NCI-H1092 (cell line): ENCODE measurements at places on chromosomes 16 and 17.

DNA sequence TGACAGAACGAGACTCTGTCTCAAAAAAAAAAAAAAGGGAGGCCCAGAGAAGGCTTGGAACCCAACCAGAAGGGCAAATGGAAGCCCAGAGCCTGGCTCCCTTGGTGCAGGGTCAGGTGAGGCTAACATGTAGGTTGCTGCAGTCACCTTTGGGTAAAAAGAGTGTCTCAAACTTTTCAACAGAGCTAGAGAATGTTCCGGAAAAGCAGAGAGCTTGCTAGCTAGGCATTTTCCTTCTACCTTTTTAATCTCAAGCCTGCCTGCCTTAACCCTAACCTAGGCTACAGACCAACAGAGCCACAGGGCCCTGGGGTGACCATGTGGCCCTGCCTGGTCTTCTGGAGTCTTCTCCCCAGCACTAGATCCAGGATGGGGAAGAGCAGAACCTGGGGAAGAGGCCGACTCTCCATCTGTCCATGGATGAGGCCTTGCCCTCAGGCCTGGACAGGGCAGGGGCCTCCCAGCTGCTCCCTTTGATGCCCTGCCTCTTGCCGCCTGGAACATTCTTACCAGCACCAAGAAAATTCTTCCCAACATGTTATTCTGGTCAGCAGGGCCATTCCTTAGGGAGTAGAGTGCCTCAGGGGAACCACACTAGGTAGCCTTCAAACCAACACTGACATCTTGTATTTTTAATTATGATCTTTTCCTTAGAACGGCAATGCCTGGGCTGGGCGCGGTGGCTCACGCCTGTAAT, 30.1 kb downstream of the SLC43A2 start:
- DNase-seq = no peak

DNA sequence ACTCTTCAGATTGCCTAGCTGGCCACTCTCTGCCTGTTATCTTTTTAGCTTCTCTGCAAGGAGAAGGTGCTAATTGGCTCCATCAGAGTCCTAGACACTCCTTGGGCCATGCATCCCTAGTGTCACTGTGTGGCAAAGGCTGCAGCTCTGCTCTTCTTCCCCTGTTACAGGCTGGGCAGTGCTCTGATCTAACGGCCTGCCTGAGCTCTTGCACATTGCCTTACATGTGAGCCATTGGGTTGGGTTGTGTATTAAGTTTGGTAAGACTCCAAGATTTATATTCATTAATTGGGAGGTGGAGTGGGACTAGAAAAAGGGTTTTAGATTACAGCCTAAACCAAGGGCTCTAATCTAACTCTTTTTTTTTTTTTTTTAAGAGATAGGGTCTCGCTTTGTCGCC, 23.0 kb upstream of the SYT17 start:
- DNase-seq = no peak

GRCh38 chr17:50633683-50634082, 998 bp upstream of the ABCC3 start:
- no peak for DNase-seq

DNA sequence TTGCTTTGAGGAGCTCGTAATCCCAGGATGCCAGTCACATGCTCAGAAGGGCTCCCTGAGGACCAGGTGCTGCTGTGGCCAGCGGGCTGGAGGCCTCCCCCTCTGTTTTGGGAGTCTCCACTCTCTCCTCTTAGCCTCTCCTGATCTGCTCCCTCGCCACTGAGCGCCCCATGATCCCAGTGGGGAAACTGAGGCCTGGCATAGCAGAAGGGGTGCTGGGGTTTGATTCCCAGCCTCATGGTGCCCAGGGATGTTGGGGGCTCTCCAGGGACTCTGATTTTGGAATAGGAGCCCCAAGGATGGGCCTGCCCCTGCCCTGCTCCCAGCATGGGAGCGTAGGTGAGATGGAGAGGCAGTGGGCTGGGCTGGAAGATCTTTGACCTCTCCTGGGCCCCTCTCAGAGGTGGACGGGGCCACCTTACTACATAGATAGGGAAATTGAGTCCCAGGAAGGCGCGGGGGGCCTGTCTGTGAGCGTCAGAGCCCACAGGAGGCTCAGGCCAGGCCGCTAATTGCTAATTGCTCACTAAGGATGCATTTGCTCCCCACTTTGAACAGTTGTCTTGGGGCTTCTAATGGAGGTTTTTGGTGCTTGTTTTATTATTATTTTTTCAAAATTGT, 525 bp upstream of the ADCY7 start:
- DNase-seq = no peak

- no peak for DNase-seq
Measured at GRCh38 chr17:10013365-10014112, 108.5 kb upstream of the RCVRN start.

- DNase-seq = no peak
Measured at GRCh38 chr17:40457964-40458791, 14.9 kb downstream of the IGFBP4 start.

DNA sequence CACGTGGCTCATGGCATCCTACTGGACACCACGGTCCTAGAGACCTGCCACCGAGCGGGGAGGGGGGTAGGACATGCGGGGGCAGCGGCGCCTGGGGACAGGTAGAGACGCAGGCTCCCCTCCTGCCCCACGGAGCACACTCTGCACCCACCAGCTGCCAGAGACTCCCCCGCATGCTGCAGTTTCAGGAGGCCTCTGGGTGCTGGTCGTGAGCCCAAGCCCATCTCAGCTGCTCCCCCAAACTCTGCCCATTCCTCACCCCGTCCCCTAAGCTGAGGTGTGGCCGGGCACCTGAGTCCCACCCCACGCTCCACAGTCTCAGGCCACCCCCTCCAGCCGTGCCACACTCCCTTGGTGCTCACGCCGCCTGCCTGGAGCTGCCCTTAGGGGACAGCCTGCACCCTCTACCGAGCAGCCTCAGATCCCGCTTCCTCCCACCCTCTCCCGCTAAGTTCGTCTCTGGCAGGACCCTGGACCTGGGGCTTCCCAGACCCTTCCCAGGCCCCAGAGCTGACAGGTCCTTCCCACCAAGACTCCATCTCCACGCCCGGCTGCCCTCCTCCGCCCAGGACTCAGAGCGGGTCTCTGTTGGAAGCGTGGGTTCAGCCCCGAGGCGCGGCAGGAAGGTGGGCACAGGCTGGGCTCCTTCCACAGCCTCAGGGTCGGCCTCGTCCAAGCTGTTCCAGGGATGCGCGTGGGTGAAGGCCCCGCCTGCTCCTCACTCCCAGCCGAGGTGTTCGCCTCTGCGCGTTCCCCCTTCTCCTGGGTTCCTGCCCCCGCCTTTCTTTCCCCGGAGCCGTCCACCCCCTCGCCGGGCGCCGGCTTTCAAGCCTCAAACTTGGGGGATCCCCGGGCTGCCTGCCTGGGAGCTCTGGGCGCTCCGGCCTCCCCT, 1.3 kb downstream of the RAB40B start:
- DNase-seq = no peak

DNA sequence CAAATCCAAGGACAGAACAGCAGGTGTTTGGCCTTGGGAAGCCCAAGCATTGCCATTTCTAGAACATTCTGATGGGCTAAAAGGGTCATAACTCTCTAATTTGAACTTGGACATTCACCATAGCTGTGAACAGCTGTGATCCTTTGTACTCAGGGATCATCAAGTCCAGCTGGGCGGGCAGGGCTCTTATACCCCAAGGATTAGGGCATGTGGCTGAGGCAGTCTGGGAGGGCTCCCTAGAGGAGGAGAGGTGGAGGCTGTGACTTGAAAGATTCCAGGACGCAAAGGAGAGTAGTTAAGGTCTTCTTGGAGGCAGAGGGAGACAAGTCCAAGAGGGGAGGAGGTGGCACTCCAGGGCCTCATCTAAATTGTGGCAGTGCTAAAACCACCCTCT, 233.1 kb upstream of the GSE1 start:
- DNase-seq = no peak

GRCh38 chr16:76696876-76697275, 419.7 kb downstream of the CNTNAP4 start:
- no peak for DNase-seq

DNA sequence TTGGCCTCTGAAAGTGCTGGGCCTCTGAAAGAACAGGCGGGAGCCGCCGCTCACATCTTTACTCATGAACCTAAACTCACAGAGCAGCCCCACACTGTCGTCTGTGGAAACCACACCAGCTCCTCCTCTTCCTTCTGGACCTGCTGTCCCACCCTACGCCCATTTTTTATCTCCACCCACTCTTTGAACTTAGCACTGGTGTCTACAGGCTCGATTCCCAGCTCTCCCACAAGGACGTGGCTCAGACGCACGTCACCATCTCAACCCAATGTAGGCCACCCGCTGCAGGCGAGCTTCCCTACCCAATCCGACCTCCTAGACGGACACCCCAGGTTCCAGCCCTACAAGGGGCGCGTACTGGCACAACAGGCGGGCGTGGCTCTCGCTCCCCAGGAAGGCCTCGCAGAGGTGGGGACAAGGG, 62.2 kb downstream of the NXN start:
- no peak for DNase-seq

DNA sequence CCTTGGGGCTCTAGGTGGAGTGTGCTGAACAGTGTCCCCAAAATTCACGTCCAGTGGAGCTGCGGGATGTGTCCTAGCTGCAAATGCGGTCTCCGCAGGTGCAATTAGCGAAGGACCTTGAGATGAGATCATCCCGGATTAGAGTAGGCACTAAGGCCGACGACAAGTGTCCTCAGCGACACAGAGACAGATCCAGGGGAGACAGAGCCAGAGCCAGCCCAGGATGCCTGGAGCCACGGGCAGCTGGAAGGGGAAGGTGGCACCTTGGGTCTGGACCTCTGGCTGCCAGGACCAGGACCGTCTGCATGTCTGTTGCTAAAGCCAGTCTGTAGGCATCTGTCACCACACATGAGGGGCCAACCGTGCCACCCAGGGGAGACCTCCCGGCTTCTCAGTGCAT, 24.5 kb downstream of the SLC7A5 start:
- DNase-seq = no peak

DNA sequence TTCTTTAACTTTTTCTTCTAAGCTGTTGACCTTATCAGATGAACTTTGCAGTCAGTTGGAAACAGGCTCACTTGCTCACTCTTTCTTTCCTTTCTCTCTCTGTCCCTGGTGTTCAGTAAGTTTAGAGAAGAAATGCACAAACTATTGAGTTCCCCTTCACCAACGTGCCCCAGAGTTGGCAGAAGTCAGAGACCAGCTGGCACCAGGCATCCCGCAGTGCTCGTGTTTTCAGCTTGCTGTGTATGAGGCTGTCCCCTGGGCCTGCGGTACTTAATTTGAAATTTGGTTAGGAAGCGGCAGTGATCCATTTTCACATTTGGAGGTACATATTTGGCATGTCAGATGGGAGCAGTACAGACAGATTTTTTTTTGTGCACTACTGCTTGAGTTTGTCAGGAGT, 258.6 kb downstream of the SNX29 start:
- DNase-seq = peak; percentile 63

GRCh38 chr17:56902348-56902747, 11.5 kb downstream of the TRIM25 start:
- DNase-seq = no peak

GRCh38 chr17:17377071-17377967, 74.1 kb downstream of the NT5M start:
- no peak for DNase-seq

DNA sequence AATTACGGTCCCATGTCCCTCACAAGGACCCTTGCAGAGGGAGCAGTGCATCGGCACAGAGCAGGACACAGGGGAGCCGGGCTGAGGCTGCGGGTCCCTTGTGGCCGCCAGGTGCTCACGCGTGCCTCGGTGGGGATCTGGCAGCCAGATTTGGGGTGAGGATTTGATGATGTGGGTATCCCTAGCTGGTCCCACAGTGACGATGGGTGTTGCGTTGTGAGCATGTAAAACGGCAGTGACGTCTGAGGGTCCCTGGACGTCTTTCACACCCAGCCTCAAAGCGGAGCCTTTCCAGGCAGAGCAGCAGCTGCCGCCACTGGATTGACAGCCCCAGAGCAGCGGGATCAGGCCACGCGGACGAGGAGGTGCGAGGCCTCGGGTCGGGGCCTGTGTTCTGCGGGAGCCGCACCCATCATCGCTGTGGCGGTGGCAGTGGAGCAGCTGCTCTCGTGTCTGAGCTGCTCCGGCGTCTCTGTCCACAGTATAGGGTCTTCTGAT, 54.6 kb downstream of the WDR45B start:
- DNase-seq = no peak

- DNase-seq = no peak
Measured at GRCh38 chr16:85047867-85048455, 20.4 kb downstream of the KIAA0513 start.

DNA sequence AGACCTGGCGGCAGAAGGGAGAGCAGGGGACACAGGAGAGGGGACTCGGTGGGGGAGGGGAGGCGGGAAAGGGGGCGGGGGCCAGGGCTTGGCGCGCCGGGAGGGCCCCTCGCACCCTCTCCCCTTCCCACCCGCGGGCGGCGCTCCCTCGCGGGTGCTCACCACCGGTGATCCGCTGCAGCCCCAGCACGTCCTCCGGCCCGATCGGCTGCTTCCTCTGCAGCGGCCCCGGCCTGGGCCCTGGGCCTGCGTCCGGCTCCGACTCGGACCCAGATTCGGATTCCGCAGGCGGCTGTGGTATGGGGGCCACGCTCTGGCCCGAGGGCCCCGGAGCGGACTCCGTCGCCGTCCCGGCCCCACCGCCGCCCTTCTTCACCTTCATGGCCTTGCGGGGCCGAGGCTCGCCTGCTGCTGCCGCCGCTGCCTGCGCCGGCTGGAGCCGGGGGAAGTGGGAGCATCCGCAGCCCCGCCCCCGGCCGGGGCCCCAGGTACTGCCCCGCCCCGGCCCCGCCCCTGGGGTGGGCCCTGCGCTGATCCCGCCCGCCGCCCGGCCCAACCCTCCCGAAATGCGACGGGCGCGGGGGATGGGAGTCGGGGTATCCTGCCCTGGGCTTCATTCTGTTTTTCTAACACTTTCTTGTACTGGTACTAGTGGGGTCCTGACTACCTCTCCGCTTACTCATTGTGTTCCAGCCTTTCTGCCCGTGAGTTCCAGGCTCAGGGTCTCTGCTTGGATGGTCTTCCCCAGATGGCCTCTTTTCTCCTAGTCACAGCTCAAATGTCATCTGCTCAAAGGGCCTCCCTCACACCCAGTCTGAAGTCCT, at the start of gene UNC119:
Gene UNC119, minus strand, starts transcription at position 449 of the 824 bp plus-strand sequence. Its CDS starts 67 bp downstream, at position 382.
- DNase-seq = peak; percentile 52

- no peak for DNase-seq
Measured at GRCh38 chr16:31441956-31442355, 633 bp downstream of the ZNF843 start.

DNA sequence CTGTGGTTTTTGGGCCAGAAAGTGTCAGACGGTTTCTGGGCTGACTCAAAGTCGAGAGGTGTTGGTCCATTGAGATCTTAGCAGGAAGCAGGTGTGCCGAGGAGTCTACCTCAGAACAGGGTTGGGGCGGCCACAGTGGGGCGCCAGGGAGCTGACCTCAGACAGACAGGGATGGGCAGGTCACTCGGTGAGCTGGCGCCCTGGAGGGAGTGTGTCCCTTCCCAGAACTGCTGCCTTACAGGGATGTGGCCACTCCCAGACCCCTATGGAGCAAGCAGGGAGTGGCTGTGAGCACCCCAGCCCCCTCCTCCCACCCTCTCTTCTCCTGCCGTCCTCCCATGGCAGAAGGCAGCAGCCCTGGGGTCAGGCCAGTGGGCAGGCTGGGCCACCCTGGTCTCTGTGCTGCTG, 14.0 kb upstream of the DPEP1 start:
- no peak for DNase-seq

- DNase-seq = no peak
Measured at GRCh38 chr17:81434072-81434471, 38.8 kb downstream of the BAHCC1 start.
